Gastroesophageal sphincter (tissue), 4 donors: ENCODE measurements at places on chromosomes 2 and 18.

- ATAC-seq = no peak
Measured at GRCh38 chr2:108215794-108216211, 24.0 kb upstream of the SULT1C3 start.

DNA sequence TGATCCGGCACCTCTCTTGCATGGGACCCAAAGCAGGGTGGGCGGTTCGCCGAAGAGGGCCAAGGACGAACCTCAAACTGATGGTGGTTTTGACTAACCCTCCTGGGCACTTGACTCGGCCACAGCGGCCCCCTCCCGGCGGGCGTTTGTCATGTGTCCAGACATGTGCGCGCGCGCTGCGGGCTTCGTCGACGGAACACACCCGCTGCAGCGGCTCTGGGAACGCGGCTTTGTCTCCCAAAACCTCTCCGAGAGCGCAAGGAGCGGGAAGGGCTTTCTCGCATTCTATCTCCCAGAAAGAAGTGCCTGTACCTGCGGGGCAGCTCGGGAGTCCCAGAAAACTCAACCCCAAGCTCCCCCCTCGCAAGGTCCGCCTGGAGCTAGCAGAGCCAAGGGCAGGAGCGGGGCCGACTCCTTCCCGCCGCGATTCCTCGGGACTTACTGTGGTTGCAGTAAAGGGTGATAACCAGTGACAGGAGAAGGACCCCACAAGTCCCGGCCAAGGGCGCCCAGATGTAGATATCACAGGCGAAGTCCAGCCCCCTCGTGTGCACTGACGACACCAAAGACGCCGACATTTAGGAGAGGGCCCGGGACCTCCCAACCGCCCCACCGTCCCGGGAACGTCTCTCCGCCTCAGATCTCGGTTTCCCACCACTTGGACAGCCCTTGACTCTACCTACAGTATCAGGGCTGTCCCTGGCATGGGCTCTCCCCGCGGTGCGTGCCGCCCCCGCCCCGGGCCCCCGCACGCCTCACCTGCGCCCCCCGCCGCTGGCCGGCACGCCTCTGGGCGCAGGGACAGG is 1.6 kb downstream of the CD8A start:
- no peak for ATAC-seq

DNA sequence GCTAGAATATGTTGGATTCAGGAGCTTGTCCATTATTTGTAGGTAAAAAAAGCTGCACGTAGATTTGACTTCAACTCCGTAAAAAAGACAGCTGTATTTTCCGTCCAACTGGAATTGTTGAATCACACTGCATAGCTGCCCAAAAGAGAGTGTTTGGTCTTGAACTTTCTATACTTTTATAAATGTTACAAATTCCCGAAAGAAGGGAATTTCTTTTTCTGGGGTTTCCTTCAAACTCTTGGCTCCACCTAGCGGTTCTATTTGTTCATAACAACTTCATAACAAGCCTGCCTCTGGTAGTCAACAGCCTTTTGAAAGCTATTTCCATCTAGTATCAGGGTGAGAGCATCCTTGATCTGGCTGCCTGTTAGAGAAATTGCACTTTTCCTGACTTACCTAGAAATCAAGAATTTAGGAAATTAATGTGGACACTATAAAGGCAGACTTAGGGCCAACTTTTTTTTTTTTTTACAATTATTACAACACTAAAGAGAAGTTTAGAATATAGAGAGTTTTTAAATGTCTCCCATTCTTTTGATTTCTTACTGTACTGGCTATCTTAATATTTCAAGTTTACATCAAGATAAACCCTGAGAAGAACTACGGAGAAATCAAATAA is 48.1 kb downstream of the TMEM185B start:
- peak; percentile 49 for ATAC-seq

DNA sequence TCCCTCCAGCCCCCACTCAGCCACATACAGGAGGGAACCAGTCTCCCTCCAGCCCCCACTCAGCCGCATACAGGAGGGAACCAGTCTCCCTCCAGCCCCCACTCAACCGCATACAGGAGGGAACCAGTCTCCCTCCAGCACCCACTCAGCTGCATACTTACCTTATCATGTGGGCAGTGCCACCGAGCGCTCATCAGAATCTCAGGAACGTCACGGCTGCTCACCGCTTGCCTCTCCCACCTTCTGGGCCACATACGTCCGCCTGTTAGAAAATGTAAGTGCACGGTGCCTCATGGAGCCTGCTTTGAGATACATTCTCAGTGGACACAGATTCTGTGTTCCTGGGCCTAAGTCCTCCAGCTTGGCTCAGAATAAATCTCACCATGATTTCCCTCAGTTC is 124.8 kb downstream of the PXDN start:
- no peak for ATAC-seq

DNA sequence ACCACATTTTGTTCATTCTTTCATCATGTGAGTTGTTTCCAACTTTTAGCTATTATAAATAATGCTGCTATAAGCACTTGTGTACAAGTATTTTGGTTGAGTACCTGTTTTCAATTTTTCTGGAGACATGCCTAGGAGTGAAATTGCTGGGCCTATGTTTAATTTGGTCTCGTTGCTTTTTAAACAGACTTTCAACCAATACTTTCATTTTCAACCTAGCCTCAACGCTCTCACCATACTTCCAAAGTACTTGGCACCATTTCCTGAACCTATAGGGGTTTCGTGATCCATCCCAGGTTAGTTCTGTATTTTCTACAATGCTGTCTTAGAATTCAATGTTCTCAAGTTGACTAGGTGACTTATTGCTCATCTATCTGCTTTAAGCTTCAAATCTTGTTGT is 126.1 kb downstream of the SRBD1 start:
- ATAC-seq = no peak

GRCh38 chr18:8721094-8721669 is 15.8 kb downstream of the MTCL1 start:
- no peak for ATAC-seq

GRCh38 chr2:26969077-26969844 is 1.2 kb upstream of the MAPRE3 start:
- no peak for ATAC-seq

- ATAC-seq = peak; percentile 25
Measured at GRCh38 chr2:190961918-190962487, 52.0 kb downstream of the STAT1 start.

- ATAC-seq = no peak
Measured at GRCh38 chr18:80204142-80204541, 43.2 kb downstream of the PARD6G start.

DNA sequence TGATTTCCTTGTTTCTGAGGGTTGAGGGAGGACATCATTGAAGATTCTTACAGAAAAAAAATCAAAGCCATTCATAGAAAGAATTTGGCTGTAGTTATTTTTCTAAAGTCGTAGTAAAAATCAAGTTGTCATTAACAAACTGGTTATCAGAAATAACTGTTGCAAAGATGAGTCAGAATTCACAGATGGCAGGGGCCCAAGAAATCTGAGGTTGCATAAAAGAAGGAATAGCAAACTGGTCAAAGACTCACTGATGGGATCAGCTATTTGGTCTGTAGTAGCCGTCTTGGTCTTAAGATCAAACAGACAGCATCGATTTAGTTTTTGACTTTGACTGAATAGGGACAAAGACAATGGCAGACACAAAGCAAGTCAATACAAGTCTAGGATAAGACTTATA is 334.3 kb downstream of the FIGN start:
- no peak for ATAC-seq

DNA sequence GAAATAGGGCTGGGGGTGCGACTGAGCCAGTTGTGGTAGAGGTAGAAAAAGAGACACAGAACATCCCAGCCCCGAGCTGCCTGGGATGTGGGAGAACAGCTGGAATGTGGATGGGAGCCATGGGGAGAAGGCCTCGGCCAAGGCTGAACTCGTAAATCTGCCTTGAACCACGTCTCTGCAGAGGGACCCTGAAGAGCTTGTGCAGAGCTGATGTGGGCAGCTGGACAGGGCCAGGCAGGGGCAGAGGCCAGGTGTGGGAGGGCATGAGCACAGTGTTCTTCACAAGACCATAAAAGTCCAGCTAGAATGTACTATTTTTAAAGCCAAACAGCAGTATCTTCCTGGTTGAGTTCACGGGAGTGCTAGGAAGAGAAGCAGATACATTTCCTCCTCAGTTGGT is 5.7 kb downstream of the TCF23 start:
- ATAC-seq = no peak

GRCh38 chr2:215619989-215620388 is 184.1 kb upstream of the FN1 start:
- ATAC-seq = no peak

GRCh38 chr18:32048507-32049091 is 30.0 kb downstream of the RNF125 start:
- peak; percentile 86 for ATAC-seq

- ATAC-seq = no peak
Measured at GRCh38 chr2:65017335-65017734, 28.1 kb downstream of the SLC1A4 start.

DNA sequence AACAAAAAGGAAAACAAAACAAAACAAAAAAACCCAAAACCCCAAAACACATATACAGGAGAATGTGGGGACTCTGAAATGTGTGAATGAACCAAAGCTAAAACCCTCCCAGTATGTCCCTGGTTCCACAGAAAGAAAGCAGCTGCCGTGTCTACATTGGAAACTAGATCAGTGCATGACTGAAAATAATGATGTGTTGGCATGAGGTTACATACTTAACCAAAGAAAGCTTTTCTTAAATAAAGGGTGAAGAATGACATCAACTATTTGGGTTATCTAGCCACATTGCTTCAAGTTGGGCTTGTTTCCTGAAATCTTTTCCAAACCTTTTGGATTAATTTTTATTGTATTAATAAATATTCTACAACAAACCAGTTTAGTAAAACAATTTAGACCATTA is 91.9 kb upstream of the FN1 start:
- no peak for ATAC-seq

DNA sequence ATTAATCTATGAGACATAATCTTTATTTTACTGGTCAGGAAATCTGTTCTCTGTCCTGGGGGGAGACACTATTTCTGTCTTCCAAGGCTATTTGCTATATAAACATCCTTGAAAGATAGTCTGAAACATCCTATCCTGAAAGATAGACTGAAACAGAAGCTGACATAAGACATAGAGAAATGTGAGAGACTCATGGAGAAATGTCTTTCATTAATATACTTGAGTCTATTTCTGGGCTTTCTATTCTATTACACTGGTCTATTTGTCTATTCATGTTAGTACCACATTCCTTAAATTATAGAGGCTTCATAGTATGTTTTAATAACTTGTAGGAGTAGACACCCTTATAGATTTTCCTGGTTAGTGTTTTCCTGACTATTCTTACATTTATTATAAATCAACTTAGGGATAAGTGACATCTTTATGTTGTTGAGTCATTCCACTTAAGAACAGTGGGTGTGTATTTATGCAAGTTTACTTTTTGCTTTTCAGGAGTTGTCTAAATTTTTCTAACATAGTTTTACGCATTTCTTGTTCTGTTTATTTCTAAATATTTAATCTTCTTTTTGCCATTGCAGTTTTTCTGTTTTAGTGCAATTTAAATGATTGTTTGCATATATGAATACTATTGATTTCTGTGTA is 244.9 kb upstream of the ZSWIM2 start:
- ATAC-seq = no peak

DNA sequence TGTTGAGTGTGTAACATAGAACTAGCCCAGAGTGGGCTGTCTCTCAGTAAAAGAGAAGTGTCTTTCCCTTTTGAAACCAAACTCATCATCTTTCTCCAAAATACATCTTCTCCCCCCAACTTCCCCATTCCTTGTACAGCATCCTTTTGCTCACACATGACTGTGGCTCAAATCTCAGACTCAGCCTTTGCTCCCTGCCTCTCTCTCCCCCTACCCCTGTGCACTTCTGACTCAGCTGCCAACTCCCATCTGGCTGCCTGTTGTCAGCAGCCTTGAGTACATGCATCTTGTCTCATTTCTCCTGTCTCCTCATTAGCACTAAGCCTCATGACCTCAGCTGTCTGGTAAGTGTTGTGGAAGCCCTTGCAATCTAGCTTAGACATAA is 18.1 kb upstream of the MGAT4A start:
- peak; percentile 77 for ATAC-seq

GRCh38 chr2:238598802-238599530 is 172.2 kb downstream of the ASB1 start:
- no peak for ATAC-seq

- no peak for ATAC-seq
Measured at GRCh38 chr2:205054789-205055188, 509.5 kb downstream of the PARD3B start.

GRCh38 chr2:233546101-233546500 is 20.5 kb downstream of the USP40 start:
- no peak for ATAC-seq

DNA sequence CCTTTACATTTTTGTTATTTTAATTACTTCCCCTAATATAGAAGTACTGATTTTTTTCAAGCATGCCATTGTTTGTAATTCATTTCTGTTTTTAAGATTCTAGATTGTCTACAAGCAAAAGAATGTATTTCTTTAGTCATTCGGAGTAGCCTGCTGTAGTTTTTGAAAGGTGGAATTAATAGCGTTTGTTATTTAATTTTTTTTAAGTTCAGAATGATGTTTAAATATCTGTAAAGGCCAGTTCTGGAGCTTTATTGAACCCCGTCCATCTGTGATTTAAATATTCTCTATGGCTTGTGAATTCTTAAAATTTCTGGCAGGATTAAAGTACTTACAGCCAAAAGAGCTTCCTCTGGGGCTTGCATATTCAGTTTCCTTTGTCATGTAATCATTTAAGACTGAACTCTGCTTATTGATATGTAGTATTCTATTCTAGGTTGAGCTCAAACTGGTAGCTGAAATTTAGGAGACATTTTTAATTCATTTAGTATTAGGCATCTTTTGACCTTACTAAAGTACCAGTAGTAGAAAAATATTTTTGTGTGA is 5.2 kb downstream of the TGIF1 start:
- no peak for ATAC-seq

DNA sequence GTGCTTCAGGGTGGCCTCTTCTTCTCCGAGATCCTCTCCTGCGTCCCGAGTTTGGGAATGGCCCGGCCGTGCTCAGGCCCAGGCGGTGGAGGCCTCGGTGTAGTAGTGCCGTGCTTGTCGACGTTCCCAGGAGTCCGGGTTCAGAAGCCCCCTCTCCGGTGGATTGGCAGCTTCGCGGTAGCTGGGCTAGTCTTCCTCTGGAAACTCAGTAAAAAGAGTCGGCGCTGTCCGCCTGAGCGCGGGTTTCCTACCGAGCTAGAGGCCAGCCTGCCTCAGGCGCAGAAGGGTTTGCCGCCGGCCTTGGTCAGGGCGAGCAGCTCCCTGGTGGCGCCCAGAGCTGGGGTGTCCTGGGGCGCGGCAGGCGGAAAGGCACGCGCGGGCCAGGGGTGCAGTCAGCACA is 3.2 kb downstream of the RALBP1 start:
- ATAC-seq = no peak

- ATAC-seq = peak; percentile 34
Measured at GRCh38 chr2:161139098-161139987, 20.9 kb upstream of the TANK start.

- ATAC-seq = no peak
Measured at GRCh38 chr2:71671203-71671854, 218.0 kb downstream of the DYSF start.

DNA sequence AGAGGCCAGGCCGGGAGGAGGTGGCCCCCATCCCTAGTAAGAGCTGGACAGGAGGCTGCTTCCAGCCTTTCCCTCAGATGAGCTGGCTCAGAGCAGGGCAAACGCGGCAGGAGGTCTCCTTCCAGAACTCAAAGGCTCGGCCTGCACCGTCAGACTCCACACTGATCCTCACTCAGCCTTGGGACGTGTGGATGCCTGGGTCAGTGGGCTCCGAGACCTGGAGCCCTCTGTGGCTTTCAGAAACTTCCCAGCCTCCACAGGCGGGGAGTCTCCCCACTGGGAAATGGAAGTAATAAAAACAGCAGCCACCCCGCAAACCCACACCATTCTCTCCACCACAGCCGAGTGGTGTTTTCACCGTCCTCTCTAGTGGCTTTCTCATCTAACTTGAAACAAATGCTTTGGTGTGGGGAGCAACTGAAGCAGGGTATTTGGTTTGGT is 54.3 kb downstream of the INPP5D start:
- no peak for ATAC-seq

- ATAC-seq = no peak
Measured at GRCh38 chr2:27271631-27272340, 3.4 kb upstream of the DNAJC5G start.
